ENCODE measurements at places on chromosomes 1 and 21. TPM values are rescaled to one million over a fixed set of nuclear protein-coding genes. Genes with fewer than 3 reads are reported as not detected.

GRCh38 chr1:24105368-24106160 is 6.4 kb downstream of the MYOM3 start:
- H3K36me3 ChIP-seq: no peaks in the 10 kb centered on the region
- no peak overlapping the region for H3K27ac ChIP-seq
- H3K4me3 ChIP-seq: no peak overlapping the region
- H3K4me1 ChIP-seq: no peaks in the 10 kb centered on the region
- H3K27me3 ChIP-seq: no peaks in the 10 kb centered on the region

- no peak overlapping the region for H3K27ac ChIP-seq
- no peak for DNase-seq
- no peak overlapping the region for H3K4me3 ChIP-seq
- H3K36me3 ChIP-seq: no peaks in the 10 kb centered on the region
Measured at GRCh38 chr1:198141668-198142351, 15.0 kb upstream of the NEK7 start.

DNA sequence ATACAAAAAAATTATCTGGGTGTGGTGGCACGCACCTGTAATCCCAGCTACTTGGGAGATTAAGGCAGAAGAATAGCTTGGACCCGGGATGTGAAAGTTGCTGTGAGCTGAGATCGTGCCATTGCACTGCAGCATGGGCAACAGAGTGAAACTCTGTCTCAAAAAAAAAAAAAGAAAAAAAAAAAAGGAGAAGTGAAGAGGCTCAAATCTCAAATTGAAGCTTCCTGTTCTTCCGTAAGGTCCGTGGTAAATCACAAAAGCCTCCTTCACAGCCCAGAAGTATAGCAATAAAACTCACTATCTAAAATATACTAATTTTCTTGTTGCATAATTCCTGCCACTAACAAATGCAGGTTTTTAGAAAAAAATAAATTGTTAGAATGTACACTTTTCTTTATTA is 498.2 kb upstream of the BRINP3 start:
- no peaks in the 10 kb centered on the region for H3K4me1 ChIP-seq
- H3K27me3 ChIP-seq: no peaks in the 10 kb centered on the region
- no peak overlapping the region for H3K4me3 ChIP-seq
- H3K27ac ChIP-seq: no peak overlapping the region
- DNase-seq: no peak

GRCh38 chr1:180255536-180256340 is 25.7 kb downstream of the LHX4 start:
- H3K4me3 ChIP-seq: no peak overlapping the region
- H3K4me1 ChIP-seq: no peaks in the 10 kb centered on the region
- DNase-seq: no peak
- peaks cover 74% of the 10 kb centered on the region for H3K27me3 ChIP-seq
- no peak overlapping the region for H3K27ac ChIP-seq
- H3K36me3 ChIP-seq: no peaks in the 10 kb centered on the region

DNA sequence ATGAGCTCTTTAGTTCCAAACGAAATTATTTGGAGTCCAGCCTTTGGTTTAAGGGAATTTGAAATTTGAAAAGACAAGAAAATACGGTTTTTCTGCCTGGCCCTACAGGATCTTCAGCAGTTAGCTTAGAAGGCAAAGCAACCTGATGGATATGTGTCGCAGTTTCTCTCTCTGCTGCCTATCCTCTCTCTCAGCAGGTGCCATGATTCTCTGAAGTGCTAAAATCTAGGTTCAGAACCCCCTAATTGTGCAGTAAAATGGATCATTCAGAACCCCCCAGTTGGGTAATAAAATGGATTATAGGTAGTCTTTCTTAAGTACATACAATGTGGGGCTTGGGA is 446 bp upstream of the DEPDC1 start:
- H3K4me1 ChIP-seq: peaks cover 18% of the 10 kb centered on the region
- H3K27me3 ChIP-seq: no peaks in the 10 kb centered on the region
- H3K4me3 ChIP-seq: peak overlapping the region; percentile 68
- H3K27ac ChIP-seq: no peak overlapping the region
- no peaks in the 10 kb centered on the region for H3K36me3 ChIP-seq
- no peak for DNase-seq

DNA sequence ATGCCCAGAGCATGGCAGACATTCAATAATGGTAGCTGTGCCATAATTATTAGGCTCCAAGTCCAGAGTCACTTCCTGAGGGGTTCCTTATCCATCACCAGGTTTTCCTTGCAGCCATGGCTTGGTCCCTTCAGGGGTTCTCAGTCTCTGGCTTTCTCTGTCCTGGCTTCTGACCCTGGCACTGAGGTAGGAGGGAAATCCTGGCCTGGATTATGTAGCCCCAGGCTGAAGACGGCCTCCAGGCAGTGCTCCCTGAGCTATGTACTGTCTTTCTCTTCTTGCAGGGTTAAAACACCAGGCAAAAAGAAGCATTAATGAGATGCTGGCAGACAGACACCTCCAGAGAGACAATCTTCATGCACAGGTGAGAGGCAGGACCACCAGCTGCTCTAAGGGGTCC is 9.5 kb upstream of the PADI3 start:
- DNase-seq: no peak
- no peaks in the 10 kb centered on the region for H3K36me3 ChIP-seq
- H3K4me1 ChIP-seq: no peaks in the 10 kb centered on the region
- no peak overlapping the region for H3K4me3 ChIP-seq
- H3K27me3 ChIP-seq: peaks cover 7% of the 10 kb centered on the region

DNA sequence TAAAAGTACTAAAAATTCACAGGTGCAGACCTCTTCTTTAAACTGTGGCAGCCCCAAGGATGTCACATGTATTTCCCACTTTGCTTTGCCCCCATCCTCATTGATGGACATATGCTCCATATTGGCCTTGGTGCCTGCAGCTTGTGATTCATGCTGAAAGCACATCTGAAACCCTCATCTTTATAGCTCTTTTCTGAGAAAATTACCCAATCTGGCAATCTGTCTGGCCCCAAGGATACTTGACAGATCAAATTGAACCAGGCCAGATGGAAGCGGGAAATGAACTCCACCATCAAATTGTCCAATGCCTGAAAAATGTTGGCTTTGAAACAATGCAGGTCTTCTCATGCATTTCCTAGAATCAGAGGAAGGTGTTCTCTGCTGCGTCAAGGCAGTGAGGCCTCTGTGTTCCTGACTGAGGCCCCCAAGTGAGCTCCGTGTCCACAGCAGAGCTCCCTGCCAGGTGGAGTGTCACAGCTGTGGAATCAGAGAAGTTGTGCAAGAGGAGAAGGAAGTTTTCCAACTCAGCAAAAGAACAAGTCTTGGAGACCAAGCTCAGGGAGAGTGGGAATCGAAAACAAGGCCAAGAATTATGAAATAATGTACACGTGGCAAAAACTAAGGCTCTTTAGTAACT is 323.7 kb downstream of the PLPP3 start:
- H3K4me3 ChIP-seq: no peak overlapping the region
- peaks cover 21% of the 10 kb centered on the region for H3K4me1 ChIP-seq
- DNase-seq: peak; percentile 54
- peak overlapping the region; percentile 39 for H3K27ac ChIP-seq
- no peaks in the 10 kb centered on the region for H3K36me3 ChIP-seq

DNA sequence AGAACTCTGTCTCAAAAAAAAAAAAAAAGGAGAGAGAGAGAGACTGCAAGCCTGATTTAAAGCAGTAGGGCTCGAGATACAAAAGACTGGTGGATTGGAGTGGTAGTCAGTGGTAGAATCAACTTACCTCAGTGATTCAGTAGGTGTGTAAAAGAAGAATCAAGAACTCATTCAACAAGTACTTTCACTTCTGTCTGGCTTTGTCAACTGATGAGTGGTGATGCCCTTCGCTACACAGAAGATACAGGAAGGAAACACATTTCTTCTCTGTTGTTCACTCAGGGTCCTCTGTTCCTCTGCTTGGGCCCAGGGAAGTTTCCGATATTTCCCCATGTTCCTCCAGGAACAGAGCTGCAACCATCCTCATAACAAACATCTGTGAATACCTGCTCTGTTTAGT is 68.6 kb upstream of the COG2 start:
- peaks cover 13% of the 10 kb centered on the region for H3K4me1 ChIP-seq
- no peaks in the 10 kb centered on the region for H3K36me3 ChIP-seq
- H3K4me3 ChIP-seq: no peak overlapping the region

DNA sequence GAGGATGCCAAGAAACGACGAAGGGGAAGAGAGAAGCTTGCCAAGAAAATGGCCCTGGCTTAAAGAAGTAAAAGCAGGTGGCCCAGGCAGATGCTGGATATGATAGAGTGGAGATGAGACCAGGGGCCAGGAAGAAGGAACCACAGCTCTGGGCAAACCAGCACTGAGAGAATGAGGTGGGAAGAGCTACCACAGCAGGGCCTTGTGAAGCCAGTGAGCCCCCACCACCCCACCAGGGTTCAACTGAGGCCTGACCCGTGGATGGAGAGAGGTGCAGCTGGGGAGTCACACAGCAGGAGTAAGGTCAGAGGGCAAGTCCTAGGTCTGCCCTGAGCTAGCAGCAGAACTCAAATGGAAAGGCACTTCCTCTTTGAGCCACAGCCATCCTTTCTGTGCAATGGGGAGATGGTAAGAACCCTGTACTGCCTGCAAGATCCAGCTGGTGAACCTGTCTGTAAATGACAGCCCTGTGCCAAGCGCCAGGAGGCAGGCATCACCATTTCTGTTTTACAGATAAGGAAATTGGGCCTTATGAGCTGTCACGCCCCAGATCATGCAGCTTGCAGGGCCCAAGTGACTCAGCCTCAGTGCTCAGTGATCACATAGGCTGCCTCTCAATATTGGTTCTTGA is 8.5 kb downstream of the SH3BGRL3 start:
- no peak overlapping the region for H3K4me3 ChIP-seq
- H3K4me1 ChIP-seq: peaks cover 86% of the 10 kb centered on the region
- no peaks in the 10 kb centered on the region for H3K27me3 ChIP-seq
- peaks cover 4% of the 10 kb centered on the region for H3K36me3 ChIP-seq
- peak overlapping the region; percentile 84 for H3K27ac ChIP-seq
- DNase-seq: no peak

DNA sequence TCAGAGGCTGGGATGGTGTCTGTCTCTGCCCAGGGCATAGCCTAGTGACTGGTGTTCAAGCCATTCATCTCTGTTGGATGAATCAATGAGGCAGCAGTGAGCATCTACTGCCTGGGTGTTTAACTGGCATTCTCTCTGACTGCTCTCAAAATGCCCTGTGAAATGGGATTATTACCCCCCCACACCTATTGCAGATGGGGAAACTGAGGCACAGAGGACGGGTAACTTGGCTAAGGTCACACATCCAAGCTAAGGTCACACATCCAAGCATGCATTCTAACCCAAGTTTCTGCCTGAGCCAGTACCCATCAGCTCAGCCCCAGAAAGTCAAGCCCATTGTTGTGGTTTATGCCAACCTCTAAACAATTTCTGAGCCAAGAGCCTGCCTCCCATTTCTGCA is 5.0 kb downstream of the TTC39A start:
- no peaks in the 10 kb centered on the region for H3K36me3 ChIP-seq
- H3K27ac ChIP-seq: no peak overlapping the region
- H3K4me1 ChIP-seq: peaks cover 6% of the 10 kb centered on the region
- DNase-seq: no peak
- no peaks in the 10 kb centered on the region for H3K27me3 ChIP-seq
- H3K4me3 ChIP-seq: no peak overlapping the region

DNA sequence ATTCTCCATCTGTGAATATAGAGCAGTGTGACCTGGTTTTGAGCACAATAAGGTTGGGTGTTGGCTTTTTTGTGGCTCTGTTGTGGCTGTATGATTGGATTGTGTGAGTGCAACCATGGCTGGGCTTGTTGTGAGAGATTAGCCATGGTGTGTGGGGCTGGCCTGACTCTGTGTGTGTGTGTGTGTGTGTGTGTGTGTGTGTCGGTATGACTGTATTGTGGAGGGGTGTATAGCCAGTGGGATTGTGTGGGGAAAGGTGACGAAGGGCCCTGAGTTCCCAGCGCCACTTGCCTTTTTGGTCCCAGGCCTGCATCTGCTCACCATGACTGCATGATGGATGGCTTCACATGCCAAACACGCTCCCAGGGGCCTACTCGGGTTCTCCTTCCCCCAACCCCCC is 5.9 kb upstream of the SLC6A9 start:
- H3K4me1 ChIP-seq: peaks cover 25% of the 10 kb centered on the region
- H3K36me3 ChIP-seq: no peaks in the 10 kb centered on the region
- no peaks in the 10 kb centered on the region for H3K27me3 ChIP-seq
- H3K27ac ChIP-seq: no peak overlapping the region

DNA sequence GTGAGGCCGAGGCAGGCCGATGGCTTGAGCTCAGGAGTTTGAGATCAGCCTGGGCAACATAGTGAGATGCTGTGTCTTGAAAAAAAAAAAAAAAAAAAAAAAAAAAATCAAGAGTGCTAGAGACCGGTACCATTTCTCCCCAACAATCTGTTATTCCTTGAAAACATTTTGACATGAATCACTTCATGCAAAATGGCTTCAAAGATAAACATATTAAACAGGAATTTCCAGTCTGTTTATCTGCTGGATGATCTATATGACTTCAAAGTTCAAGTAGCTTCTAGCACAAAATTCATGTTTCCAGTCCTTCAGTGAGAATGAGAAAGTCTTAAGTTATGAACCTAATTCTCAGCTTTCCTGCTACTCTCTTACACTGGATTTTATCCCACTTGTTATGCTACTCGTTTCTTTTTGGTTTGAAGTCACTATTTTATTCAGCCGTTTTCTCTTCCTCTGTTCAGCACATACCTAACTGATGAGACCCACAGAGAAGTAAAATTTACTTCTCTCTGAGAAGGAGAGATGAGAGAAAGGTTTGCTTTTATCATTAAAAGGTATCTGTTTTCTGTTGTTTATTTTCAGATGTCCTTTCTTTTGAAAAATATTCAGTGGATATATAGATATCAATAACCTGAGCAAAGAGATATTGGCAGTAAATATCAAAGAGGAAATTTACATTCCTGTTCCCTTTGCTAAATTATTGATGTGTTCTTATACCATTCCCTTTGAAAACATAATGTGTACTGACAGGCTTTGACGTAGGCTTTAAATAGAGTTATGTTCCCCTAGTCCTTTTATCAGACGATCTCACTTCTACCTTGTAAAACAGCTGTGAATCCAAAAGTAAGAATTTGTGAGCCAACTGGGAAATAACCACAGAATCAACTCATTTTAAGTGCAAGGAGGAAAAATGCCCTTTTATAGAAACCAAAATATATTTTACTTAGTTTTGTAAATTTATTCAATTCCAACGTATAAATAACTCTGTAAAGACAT is 38.2 kb downstream of the CD46 start:
- no peak overlapping the region for H3K4me3 ChIP-seq
- no peaks in the 10 kb centered on the region for H3K4me1 ChIP-seq
- peaks cover 80% of the 10 kb centered on the region for H3K36me3 ChIP-seq
- no peaks in the 10 kb centered on the region for H3K27me3 ChIP-seq
- no peak for DNase-seq
- no peak overlapping the region for H3K27ac ChIP-seq

GRCh38 chr1:10046356-10047085 is 13.8 kb downstream of the UBE4B start:
- no peaks in the 10 kb centered on the region for H3K27me3 ChIP-seq
- no peak for DNase-seq
- no peak overlapping the region for H3K4me3 ChIP-seq
- peaks cover 41% of the 10 kb centered on the region for H3K36me3 ChIP-seq

GRCh38 chr1:231027136-231027925 is 12.7 kb downstream of the FAM89A start:
- no peaks in the 10 kb centered on the region for H3K36me3 ChIP-seq
- H3K4me1 ChIP-seq: peaks cover 17% of the 10 kb centered on the region
- H3K4me3 ChIP-seq: no peak overlapping the region
- H3K27me3 ChIP-seq: no peaks in the 10 kb centered on the region
- H3K27ac ChIP-seq: no peak overlapping the region

Gene MPL
- 0.65 TPM for total RNA-seq

Gene CR1
- total RNA-seq: 21.5 TPM

Gene MIGA1
- total RNA-seq: 16.5 TPM

Gene HAO2
- not detected for total RNA-seq

Gene ROR1
- 15.8 TPM for total RNA-seq

Gene UBL4B
- not detected for total RNA-seq

Gene PYHIN1
- total RNA-seq: 3.9 TPM

Gene RSPH1
- total RNA-seq: 18.1 TPM

Gene NBPF4
- not detected for total RNA-seq
